ENCODE measurements at places on chromosomes 13 and 19.

GRCh38 chr19:45828945-45829344, 13.8 kb upstream of the RSPH6A start:
- DNase-seq = no peak

GRCh38 chr13:46265292-46265691, 53.6 kb downstream of the LRRC63 start:
- DNase-seq = no peak

- no peak for DNase-seq
Measured at GRCh38 chr13:27168086-27168485, 3.5 kb downstream of the USP12 start.

- no peak for DNase-seq
Measured at GRCh38 chr13:27257648-27258253, 6.4 kb downstream of the RPL21 start.

DNA sequence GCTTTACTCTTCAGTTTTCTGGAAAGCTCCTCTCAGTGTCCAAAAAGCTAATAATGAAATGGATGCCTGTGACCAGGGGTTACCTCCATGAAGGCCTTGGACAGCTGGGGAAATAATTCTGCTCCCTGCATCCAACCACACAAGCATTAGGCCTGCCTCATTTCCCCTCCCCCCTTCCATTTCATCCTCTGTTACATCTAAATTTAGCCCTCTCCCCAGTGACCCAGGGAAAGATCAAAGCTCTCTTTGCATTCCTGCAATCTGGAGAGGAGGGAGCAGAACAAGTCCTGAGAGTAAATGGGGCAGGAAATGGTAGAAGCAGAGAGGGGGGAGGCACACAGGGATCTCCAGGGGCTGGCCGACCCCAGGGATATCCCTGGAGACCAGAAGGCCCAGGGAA, 452.7 kb downstream of the TSHZ3 start:
- no peak for DNase-seq

DNA sequence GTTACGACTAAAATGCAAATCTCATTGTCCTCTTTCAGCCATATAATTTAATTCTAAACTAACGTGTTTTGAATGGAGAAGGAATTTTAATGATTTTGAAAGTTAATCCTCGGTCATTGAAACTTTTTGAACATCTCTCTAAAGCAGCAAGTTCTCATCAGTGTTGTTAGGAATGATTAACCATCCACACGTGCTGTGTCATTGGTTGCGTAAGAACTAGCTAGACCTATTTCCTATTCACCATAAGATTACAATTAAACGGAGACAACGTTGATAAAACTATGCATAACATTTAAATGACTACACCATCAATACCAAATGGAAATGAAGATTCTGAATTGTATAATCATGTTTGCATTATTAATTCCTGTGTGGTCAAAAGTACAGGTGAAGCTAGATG, 155.6 kb upstream of the IRS2 start:
- DNase-seq = no peak

DNA sequence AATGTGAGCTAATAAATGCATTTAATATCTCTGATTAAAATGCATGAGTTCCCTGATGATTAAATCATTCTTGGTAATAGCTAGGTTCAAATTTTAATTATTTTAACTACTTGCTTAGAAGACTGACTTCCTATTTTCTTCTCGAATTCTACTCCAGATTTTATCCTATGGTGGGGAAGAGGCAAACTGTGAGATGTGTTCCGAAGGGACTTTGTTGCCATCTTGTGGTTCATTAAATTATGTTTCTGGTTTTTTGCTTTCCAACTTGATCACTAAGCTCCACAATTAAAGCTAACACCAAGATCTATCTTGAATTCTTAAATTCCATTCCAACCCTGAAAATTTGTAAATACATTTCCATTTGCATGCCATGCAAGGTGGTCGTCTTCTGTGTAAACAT, 538.4 kb upstream of the PCDH20 start:
- no peak for DNase-seq

DNA sequence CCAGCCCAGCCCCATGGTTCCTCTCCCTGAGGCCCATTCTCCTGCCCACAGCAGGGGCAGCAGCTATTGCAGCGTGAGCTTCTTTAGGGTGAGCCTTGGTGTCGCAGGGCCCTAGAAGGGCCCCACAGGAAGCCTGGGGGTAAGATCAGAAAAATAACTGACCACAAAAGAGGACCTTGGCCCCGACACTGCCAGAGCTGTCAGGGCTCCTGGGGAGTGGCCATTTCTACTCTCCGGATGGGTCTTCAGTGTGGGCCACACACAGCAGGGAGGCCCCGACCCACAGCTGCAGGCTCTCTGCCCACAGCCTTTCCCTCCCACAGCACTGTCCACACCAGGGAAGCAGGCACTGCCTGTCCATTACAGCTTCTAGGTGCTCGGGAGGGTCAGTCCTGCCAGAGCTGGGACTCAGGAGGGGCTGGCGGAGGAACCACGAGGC, 3.5 kb upstream of the SIGLEC8 start:
- DNase-seq = no peak

DNA sequence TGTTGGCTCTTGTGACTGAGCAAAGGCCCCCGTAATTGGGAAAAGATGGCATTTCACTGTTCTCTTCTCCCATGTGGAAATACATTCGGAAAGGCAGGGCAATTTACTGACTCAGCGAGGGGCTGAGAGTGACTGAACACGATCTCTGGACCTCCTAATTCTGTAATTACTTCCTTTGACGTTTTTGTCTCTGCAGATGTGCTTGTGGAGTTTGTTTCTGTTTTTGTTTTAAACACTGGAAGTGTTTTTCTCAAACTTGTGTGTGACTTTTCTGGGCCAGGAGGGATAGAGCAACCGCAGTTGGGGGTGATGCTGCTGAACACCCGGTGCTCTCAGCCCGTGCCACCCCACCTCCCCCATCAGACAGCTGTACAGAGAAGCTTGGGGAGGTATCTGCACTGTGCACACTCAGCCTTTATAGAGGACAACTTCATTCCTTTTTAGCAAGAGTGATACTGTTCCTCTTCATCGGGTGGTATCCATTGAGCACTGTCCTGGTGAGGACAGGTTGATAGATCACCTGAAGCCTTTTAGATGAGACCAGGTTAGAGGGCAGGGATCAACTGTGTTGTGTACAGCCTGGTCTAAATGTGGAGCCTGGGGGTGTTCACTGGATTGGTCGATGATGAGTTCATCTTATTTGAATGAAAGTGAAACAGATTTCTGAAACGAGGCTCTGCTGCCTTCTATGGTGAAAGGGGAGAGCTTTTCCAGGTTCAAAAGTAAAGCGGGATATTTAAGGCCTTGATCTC, 117.4 kb downstream of the ESD start:
- DNase-seq = no peak

GRCh38 chr13:54486421-54487166, 1458.0 kb downstream of the OLFM4 start:
- DNase-seq = no peak

GRCh38 chr19:3504735-3505134, 1.4 kb upstream of the FZR1 start:
- no peak for DNase-seq

GRCh38 chr19:9857076-9857721, 22.1 kb downstream of the PIN1 start:
- DNase-seq = no peak

DNA sequence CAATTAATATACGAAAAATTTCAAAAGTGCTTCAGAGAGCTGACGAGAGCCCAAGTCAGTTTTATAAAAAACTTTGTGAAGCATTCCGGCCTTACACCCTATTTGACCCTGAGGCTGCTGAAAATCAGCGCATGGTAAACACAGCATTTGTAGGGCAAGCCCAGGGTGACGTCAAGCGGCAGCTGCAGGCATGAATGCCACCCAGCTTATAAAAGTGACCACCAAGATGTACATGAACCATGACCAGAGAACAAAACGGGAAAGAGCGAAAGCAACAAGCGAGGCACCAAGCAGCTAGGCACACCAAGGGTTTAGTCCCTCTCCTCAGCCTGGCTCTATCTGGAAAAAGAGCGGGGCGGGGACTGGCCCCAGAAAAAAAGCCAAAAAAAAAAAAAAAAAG, 6.0 kb downstream of the SIGLEC11 start:
- no peak for DNase-seq

DNA sequence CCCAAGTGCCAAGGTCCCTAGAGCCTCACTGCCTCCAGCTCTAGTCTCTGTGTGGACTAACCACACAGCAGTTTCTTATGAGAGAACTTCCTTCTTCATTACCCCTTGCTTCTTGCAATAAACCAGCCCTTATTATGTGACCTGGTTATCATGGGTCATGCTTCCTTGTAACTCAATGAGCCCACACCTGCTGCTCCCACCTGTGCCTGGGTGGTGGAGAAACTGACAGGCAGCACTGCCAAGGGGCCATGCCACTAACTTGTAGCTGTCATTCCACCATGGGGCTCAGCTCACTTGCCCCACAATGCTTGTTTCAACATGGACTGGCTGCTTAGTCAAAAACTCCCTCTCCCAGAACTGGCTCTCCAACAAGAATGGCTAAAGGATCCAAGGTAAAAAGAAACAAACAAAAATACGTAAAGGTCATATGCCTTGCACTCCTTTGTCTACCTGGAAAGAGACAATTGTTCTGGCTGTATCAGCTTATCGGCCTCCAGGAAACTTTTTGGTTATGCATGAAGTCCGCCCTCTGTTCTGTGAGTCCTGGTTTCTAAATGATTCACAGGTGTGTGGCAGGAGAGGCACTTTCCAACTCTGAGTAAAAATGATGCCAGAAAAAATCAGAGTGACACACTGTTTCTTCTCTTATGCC, 446.4 kb downstream of the COG6 start:
- DNase-seq = peak; percentile 37

- no peak for DNase-seq
Measured at GRCh38 chr19:58154287-58154678, 3.7 kb upstream of the ZNF329 start.

- DNase-seq = no peak
Measured at GRCh38 chr13:109547942-109548341, 238.4 kb downstream of the IRS2 start.

DNA sequence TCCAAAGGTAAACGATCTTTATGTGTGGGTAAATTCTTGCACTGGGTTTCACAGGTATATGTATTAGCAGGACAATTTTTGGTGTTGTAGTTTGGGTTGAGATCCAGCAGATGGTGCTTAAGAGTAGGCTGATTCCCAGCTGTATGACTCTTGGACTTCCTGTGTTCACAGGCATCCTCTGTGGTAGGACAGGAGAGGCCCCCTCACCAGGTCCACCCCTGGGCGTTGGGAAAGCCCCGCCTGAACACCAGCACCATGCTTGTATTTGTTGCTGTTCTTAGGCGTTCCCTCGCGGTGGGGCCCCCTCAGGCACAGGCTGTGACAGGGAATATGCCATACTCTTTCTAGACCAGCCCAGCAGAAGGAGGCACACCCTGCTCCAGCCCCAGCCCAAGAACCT, 49.5 kb upstream of the PCDH17 start:
- no peak for DNase-seq

- peak; percentile 89 for DNase-seq
Measured at GRCh38 chr19:55258828-55259539, at the start of gene PPP6R1. Gene PPP6R1 (minus strand): TSS chr19:55259017. CDS start chr19:55247103, 11,914 bp downstream.

GRCh38 chr19:39446365-39447084, 1.1 kb downstream of the SUPT5H start:
- no peak for DNase-seq

- no peak for DNase-seq
Measured at GRCh38 chr13:67806796-67807195, 576.7 kb upstream of the PCDH9 start.

DNA sequence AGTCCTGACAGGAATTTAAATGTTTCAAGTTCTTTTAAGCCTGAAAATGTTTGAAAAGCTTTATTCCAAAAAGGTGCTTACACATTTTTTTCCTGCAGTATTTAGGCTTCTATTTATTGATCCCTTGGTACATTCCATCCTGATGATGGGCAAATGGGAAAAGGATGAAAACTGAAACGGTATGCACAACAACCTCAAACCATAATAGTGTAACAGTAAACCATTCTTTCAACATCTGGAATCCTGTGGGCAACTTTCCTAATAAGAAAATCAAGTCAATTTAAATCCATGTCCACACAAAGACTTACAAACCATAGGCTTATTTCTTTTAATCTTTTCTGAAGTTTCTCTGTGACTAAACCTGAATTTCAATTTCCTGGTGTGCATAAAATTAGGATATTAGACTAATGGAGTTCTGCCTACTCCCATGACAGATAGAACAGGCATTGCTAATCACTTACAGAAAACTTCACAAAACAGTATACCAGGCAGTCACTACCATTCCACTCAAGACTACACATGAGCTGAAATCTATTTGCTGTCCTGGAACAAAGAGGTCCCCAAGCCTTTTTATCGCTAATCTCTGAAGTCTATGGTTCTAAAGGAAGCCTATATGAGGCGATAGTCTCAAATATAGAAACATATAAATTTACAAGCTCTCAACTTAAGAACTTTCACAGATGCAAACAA, 103.3 kb downstream of the DLEU7 start:
- no peak for DNase-seq

DNA sequence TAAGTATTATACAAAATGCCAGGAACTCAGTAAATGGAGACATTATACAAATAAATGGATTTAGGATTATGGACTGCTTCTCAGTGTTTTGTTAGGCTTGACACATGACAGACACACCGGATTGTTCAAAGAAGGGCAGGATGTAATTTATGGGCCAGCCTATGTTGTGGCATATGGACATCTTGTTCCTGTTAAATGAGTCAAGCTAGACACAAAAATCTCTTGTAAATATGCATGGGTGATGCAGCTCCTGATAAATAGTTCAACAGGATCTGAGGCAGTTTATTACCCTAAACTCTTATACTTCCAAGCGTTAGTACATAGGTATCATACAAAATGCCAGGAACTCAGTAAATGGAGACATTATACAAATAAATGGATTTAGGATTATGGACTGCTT, 502.3 kb downstream of the TBC1D4 start:
- no peak for DNase-seq

DNA sequence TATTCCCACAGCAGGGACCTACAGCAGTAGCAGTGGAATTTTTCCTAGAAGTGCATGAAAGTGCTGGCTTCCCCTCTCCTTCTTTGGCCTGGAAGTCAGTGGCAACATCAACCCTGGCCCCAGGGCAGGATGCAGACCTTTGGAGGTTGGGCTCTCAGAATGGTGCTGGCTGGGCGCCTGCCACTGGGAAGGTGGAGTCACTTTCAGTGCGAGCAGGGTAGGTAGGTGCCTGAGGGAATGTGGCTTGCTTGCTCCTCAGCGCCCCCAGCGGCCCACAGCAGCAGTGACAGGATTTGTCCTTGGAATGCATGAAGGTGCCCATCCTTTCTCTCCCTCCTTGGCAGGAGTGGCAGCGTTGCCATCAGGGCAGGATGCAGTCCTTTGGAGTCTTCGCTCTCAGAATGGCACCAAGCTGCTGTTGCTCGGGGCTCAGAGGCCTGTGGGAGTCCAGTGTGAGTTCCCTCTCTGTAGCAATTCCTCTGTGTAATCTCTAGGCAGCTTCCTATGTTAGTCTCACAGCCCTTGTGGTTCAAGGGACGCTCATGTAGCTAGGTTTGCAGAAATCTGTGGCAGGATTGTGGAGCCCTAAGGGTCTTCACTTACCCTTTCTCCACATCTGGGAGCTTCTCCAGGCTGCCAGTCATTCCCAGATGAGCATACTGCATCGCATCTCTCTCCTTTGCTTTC, 354.4 kb upstream of the DACH1 start:
- DNase-seq = no peak

GRCh38 chr19:46524308-46524707, 28.6 kb upstream of the PNMA8B start:
- no peak for DNase-seq
